Activated CD8-positive, alpha-beta memory T cell treated with anti-CD3 and anti-CD28 coated beads for 4 hours (primary cell): ENCODE measurements at places on chromosomes 13 and 19.

GRCh38 chr19:45876161-45876410 lies 9.9 kb downstream of the IRF2BP1 start:
- no peak for DNase-seq

GRCh38 chr13:37136633-37137032 lies 31.2 kb upstream of the CSNK1A1L start:
- no peak for DNase-seq

GRCh38 chr19:52735734-52736133 lies 890 bp upstream of the ZNF611 start:
- DNase-seq: no peak

DNA sequence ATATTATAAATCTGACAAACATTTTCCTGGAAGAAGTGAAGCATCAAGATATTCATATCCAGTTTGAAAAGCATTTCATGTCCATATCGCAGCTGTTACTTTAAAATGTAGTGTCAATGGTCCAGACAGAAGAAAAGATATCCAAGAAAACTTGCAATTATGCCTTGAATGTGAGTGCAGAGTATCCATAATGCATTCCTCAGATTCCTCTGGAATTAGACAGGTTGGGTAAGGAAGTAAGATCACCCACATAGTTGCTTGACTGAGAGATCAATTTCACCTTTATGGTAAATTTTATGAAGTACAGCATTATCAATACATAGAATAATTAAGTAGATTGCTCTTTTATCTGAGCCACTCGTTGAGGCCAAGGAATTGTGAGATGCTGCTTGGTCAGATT lies 327.0 kb upstream of the SLITRK5 start:
- no peak for DNase-seq

DNA sequence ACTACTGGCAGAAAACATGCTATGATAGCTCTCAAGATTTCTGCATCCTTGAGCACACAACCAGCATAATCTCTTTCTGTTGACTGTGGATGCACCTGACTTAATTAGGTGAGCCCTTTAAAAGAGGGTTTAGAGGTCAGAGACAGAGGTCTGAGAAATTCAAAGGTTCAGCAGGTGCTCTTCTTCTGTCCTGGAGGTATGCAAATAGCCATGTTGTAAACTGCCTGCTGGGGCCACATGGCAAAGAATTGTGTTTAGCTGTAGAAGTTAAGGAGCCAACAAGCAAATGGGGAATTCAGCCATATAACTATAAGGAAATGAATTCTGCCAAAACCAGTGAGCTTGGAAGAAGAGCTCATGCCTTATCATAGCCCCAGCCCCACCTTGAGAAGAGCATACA lies 11.6 kb upstream of the DCLK1 start:
- DNase-seq: no peak
